ENCODE measurements at places on chromosomes 7 and 10.

- DNase-seq: no peak
These were observed 13.2 kb upstream of the ABCB5 start for GRCh38 chr7:20602306-20602705.

DNA sequence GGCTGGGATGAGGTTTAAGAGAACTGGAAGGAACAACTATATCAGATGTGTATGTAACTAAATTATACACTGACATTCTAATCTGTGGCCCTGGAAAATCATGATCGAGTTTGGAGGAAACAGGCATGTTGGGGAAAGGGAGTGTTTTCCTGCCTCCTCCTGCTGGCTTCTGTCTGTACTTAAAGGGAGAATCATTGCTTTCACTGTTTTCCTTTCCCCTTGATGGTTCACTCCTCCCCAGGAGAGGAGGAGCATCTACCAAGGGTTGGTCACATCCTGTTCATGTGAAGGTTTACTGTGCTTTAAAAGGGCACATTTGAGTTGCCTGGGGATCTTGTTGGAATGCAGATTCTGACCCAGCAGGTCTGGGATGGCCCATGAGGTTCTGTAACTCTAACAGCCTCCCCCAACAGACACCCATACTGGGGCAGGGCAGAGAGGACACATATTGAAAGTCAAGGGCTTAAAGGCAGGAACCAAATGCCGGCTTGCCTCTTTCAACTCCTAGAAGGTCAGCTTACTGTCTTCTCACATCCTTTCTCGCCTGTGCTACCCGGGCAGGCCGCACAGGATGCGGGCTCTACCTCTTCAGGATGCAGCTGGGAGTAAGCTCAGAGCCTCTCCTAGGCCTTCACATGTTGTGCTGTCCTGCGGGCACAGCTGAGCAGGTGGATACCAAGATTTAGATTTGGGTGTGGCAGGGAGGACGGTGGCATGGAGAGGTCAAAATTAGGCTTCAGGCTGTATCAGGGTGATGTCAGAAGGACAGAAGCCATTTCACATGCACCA, 694.8 kb downstream of the KCNMA1 start:
- DNase-seq: no peak

DNA sequence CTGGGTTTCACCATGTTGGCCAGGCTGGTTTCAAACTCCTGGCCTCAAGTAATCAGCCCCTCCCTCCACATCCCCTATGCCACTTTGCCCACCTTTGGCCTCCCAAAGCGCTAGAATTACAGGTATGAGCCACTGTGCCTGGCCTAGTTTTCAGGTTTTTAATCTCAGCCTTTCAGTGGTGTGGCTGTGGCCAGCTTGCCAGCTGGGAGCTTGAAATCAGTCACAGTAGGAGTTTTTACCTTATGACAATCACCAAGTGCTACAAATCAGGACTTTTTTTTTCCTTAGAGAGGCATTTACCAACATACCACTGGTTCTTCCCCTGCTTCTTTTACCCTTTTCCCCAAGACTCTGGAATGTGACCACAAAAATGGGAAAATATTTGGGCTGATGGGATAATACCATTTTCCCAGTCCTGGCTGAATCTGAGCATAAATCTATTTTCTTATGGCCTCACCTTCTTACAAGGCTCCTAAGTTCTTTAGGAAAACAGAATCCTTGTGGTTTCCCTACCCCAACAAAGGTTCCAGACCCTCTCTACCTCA, 6.2 kb downstream of the STEAP4 start:
- no peak for DNase-seq

DNA sequence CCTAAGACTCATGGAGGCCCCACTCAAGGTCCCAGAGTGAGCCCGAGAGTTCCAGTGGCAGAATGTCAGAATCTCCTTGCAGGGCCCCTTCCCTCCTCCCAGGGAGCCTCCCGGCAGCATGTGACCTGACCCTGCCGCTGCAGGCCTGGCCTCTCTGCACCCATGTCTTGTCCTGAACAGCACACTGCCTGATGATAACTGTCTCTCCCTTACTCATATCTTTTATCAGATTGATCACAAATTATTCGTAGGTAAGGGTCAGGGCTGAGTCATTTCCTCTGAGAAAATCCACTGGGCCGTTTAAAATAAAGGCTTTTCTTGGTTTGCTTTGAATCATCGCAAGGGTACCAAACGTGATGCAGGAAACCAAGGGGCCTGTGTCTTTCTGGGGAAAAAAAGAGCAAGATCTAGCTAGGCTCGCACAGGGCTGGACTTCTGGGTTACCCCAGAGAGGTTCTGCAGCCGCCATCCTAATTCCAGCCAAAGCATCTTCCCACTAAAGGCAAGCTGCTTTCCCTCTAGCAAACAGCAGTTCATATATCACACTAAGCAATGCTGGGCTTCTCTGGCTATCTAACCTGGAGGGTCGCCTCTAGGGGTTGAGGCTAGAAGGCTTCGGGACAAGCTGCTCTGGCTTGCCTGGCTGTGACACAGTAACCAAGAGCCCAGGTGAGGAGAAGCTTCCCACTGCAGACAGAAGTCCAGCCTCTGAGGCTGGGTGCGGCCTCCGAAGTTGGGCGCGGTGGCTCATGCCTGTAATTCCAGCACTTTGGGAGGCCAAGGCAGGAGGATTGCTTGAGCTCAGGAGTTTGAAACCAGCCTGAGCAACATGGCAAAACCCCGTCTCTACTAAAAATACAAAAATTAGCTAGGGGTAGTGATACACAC, 104.9 kb downstream of the SPDYE5 start:
- DNase-seq: peak; percentile 89

GRCh38 chr10:132398566-132398991, 1.6 kb downstream of the PWWP2B start:
- DNase-seq: no peak

- no peak for DNase-seq
These were observed 116.8 kb downstream of the ARID5B start for GRCh38 chr10:62018131-62018911.

GRCh38 chr10:58180666-58181065, 87.0 kb downstream of the IPMK start:
- no peak for DNase-seq

DNA sequence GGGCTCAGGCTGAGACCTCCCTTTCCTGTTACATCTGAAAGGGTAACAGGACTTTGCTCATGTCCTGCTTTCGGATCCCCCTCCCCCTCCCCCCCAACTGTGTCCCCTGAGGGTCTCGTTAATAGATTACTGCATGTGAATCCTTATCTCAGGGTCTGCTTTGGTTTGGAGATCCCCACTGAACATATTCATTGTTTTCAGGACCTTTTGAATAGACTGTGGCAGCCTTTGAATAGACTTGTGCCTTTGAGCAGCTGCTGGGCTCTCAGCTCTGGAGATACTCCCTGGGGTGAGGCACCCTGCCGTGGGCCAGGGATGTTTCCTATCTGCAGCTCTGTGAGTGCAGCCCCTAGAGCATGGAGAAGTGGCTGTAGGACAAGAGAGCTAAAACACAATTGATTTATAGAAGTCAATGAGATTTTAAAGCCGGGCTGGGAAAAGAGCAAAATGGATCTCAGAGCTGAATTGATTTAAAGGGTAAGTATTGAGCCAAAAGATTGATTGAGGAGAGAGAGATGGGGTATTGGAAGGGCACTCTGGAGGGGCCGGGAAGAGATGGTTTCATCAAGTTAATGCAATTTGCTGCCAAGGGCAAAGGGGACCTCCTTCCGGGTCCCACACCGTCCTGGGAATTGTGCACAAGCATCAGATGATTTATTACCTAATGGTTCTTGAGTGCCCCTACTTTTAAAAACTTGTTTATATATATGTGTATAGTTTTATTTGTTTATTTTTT, 9.9 kb downstream of the ARHGAP22 start:
- no peak for DNase-seq

- DNase-seq: no peak
These were observed 80.3 kb downstream of the WDR11 start for GRCh38 chr10:120931423-120931822.

DNA sequence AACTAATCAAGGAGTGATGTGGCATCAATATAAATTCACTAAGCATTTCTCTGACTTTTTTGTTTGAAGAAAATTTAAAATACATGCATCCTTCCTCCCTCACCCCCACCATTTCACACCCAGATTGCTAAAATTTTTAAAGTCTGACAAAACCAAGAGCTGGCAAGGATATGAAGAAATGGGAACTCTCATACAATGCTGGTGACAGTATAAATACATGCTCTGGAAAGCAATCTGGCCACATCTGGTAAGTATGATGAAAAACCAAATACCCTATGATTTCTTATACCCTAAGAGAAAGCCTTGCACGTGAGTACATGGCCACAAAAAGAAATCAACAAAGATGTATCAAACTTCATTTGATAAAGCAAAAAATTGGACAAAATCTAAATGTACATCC, 31.2 kb downstream of the P4HA1 start:
- no peak for DNase-seq
